ENCODE measurements at places on chromosomes 1 and 21. TPM values are rescaled to one million over a fixed set of nuclear protein-coding genes. Genes with fewer than 3 reads are reported as not detected.
A peak's percentile ranks its signal among the peaks of the same experiment; 100 is the strongest.

DNA sequence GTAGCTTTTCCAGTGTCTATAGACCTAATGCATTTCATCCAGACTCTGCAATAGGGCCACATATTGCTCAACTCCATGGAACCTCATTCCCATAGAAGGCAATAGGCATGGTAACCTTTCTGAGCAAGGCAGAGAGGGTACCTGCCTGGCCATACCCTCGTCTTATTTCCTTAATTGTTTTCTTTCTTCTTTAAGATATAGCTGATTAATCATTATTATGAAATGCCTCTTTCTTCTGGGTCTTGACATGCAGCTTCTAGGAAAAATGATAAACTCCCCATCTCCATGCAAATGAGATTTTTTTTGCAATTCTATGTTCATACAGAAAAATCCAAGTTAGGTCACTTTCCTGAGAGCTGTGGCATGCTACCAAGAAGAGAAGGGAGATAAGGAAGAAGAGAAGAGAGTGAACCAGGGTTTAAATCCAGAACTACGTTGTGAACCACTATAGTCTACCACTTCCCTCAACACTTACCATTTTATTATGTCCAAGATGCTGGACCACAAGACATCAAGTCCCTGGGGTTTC, 33.0 kb upstream of the IL20 start:
- DNase-seq = no peak

The CLEC20A gene
- not detected for polyA plus RNA-seq

The HSD3B1 gene
- 0.09 TPM for polyA plus RNA-seq

The NTMT2 gene
- polyA plus RNA-seq = 0.59 TPM

GRCh38 chr1:48687282-48688045, 89.2 kb downstream of the BEND5 start:
- DNase-seq = no peak

DNA sequence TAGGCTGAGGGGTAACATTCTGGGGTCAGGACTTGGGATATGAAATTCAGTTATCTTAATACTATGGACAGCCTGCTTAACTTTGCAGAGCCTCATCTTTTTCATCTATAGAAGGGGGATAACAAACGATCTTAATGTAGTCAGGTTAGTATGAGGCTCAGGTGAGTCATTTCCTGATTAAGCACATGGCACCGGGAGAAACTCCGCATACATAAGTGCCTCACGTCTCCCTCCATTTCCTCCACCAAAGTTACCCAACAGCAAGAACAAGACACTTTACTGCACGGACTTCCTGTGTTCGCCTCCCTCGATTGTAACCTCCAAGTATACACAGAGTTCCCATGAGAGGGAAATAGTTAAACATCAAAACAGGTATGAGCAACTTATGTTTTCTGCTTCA, 112.7 kb upstream of the COA6 start:
- DNase-seq = no peak

The SCCPDH gene
- polyA plus RNA-seq = 37.1 TPM

DNA sequence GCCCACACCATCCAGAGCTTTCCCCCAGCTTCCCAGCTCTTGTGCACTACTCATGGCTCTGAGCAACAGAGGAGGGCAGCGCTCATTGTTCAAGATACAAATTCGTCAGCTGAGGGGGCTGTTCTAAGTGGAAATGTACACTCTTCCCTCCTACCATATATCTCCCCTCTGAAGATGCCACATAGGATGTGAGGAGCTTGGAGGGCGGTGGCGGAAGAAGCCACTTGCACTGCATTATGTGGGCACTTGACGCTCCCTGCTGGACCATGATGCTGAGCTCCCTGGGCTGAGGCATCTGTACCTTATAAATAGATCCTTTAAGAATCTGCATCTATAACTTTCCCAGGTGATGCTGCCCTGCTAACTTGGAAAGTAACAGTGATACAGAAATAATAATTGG, 477.6 kb upstream of the DEPDC1 start:
- DNase-seq = no peak

DNA sequence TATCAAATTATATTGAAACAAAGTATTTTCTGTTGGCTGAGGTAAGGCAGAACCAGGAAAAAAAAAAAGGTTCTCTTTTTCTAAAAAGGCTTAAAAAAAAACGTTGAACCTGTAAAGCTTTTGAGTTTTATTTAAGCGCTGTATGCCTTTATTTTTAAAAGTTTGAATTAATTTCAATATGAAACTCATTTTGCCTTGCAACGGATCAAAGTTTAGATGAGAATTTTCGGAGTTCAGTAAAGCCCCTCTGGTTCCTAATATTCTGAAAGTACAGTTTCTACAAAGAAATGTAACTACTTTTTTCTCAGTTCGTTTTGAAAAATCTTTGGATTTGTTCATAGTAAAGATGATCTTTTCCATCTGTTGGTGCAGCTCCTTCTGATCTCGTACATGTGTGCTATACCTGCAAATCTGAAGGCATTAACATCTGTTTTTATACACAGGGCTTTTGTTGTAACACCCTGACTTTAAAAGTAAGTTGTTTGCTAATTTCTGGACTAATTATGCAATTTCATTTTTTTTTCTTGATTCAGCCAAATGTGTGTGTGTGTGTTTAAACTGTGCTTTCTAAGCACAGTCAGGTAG, 1.7 kb downstream of the ZBTB18 start:
- DNase-seq = no peak

The WNT3A gene
- not detected for polyA plus RNA-seq

DNA sequence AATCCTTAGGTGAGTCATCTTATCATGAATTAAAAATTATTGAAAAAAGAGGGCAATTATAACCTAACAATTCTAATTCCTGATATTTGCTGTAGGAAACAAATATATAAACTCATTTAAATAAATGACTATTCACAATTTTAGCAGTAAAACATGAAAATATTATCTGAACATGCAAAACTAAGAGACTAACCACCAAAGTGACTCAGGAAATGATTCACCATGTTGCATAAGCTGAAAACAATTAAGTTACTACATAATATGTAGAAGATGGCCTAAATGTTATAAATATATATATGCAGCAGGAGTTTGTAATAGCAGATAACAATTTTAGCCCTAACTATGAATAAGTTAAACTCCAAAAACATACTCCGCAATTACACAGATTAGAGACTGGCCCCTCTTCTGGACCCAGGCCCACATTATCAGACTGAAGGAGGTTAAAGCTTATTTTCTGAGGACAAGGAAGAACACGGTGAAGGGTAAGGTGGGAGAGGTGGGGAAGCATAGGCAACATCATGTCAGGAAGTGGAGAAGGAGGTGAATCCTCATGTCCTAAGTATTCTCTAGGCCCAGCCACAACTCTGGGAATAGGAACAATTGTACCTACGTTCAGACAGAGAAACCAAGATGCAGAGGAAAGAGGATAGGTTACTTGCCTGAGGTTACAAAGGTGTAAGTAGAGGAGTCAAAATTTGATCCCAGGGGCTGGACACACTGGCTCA, 15.6 kb upstream of the AIM2 start:
- DNase-seq = no peak

DNA sequence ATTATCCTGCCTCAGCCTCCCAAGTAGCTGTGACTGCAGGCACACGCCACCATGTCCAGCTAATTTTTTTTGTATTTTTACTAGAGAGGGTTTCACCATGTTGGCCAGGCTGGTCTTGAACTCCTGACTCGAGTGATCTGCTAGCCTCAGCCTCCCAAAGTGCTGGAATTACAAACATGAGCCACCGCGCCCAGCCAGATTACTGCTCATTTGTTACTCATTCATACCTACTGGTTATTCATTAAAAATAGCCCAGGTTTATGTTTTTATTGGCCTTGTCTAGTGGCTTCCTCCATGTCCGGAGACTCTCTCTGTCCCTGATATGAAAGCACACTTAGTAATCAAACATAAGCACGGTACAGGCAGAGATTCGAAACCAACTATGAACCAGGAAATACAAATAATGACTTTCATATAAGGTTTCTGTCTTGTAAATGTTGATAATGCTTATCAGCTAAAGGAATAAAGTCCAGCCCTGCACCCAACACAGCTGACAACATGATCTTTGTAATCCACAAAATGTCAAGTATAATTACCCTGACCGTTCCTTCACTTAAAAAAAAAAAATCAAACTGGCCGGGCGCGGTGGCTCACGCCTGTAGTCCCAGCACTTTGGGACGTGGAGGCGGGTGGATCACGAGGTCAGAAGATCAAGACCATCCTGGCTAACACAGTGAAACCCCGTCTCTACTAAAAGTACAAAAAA, 50.4 kb upstream of the CXADR start:
- no peak for DNase-seq

GRCh38 chr1:207886227-207886626, 24.7 kb downstream of the CD34 start:
- no peak for DNase-seq

- DNase-seq = peak; percentile 91
These were observed at the start of gene TBX15 for GRCh38 chr1:118988186-118989005. Gene TBX15, minus strand, starts transcription at chr1:118988343. Its CDS starts 548 bp downstream, at chr1:118987795.

- DNase-seq = no peak
These were observed 40.2 kb downstream of the FASLG start for GRCh38 chr1:172699111-172699510.

- no peak for DNase-seq
These were observed 11.3 kb downstream of the FAM20B start for GRCh38 chr1:179036844-179037465.

The LAD1 gene
- 11.9 TPM for polyA plus RNA-seq

DNA sequence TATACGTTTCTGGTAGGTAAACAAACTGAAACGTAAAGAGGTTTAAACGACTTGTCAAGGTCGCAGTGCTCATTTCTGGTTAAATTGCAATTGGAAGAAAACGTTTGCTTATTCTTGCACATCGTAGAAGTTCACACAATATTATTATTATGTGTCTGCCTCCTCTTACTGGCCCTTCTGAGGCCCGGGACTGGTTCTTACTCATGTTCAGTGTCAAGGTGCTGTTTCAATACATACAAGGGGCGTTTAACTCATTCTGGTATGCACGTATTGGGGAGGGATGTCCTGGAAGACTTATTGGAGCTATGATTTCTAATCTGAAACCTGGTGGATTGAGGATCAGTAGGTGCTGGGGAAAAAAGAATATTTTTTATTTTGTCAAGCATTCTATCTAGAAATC, 932 bp downstream of the RPF1 start:
- DNase-seq = no peak

GRCh38 chr1:236067854-236068454, 3.1 kb upstream of the NID1 start:
- peak; percentile 48 for DNase-seq

The RIPPLY3 gene
- polyA plus RNA-seq = 0.11 TPM

GRCh38 chr1:206891412-206891811, 5.8 kb upstream of the IL24 start:
- DNase-seq = no peak

The ACTA1 gene
- polyA plus RNA-seq = 14,286 TPM

DNA sequence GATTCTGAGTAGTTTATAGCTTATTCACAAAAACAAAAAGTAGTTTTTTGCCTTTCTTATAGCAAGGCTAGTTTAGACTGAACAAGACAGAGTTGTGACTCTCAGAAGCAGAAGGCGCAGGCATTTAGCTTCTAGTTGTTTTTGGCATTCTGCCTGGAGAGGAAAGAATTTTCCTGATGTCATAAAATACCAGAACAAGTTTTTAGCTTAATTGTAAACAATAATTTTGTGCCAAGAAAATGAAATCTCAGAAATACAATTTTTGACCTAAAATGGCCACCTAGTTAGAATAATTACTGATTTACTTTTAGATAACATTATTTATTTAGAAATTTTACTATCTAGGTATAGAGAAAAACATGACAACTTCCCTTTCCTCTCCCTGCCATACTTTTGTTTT, 1.0 kb downstream of the DNAJB4 start:
- DNase-seq = peak; percentile 90

The GPBP1L1 gene
- 62.6 TPM for polyA plus RNA-seq

DNA sequence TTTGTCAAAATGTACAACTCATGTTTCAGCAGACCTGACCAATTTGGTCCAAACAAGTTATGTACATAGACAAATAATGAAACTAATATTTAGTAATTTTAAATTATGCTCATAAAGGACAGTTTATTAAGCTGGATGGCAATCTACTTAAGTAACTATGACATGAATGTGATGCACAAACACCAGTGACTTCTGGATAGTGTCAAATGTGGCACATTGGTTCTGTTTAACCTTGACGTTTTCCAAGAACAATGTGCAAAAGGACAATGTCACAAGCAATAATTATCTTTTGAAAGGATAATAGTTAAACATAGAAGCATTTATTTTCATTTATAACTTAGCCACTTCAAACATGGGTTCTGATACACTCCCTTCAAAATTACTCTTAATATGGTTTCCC, 80.0 kb downstream of the TRIM33 start:
- no peak for DNase-seq

DNA sequence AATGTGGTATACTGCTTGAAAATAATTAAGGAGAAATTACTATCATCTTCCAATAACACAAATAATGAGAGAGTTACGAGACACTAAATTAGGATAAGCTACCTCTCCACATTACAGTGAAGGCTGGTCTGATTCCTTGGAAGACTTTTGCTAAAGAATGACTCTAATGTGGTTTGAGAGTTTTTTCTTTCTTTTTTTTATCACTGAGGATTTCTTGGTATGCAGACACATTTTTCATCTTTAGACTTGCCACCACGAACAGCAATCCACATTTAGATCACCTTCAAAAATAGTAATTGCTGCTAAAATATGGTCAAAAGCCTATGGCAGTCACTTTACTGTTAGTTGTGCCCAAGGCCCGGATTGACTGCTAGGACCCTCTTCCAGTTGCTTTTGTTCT, 16.6 kb upstream of the TMEM35B start:
- no peak for DNase-seq

The LCE1C gene
- polyA plus RNA-seq = not detected

DNA sequence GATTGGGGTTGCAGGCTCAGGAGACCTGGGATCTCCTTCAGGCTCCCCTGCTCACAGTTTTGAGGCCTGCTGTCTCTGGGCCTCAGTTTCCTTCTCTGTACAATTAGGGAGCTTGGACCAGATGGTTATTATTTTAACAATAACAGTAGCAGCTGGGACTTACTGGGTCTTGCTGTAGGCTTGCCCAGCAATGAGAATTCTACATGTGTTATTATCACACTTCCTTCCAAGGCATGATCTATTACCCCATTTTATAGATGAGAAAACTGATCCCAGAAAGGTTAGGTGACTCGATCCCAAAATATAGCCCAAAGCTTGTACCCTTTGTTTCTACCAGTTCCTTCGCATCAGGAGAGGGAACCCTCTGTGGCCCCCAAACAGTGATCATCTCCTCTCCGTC, 153.8 kb downstream of the PTPRU start:
- no peak for DNase-seq

GRCh38 chr1:5993556-5994491, 1.6 kb upstream of the NPHP4 start:
- no peak for DNase-seq

DNA sequence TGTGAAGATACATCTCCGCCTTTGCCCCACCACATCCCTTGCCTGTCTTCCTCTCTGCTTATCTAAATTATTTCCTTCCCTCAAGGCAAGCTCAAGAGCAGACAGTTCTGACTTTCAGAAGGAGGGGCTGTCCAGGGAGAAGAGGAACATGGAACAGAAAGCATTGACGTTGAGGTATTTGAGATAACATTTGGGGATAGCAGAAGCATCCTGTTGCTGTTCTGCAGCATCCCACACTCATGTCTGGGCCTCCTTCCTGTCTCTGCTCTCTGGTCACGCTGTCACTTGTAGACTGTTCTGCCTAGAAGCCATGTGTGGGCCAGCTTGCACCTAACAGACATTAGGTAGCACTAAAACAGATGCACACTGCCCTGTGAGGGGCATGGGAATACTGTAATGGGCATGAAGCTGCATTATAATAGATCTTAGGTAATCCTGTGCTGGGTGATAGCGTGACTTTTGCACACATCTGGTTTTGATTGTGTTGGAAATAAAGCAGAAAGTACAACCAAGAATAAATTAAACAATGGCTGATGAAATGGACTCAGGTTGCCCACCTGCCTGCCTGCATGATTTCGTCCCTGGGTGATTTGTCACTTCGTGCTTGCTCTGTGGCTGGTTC, 660 bp upstream of the RD3 start:
- no peak for DNase-seq

The UBAP2L gene
- 97.8 TPM for polyA plus RNA-seq

All from forelimb muscle (tissue), 1 donor.